Ammon's horn (tissue), 1 donor: ENCODE measurements at places on chromosomes 16 and 17.

GRCh38 chr17:34979153-34979552 lies 1.2 kb upstream of the LIG3 start:
- DNase-seq: no peak

DNA sequence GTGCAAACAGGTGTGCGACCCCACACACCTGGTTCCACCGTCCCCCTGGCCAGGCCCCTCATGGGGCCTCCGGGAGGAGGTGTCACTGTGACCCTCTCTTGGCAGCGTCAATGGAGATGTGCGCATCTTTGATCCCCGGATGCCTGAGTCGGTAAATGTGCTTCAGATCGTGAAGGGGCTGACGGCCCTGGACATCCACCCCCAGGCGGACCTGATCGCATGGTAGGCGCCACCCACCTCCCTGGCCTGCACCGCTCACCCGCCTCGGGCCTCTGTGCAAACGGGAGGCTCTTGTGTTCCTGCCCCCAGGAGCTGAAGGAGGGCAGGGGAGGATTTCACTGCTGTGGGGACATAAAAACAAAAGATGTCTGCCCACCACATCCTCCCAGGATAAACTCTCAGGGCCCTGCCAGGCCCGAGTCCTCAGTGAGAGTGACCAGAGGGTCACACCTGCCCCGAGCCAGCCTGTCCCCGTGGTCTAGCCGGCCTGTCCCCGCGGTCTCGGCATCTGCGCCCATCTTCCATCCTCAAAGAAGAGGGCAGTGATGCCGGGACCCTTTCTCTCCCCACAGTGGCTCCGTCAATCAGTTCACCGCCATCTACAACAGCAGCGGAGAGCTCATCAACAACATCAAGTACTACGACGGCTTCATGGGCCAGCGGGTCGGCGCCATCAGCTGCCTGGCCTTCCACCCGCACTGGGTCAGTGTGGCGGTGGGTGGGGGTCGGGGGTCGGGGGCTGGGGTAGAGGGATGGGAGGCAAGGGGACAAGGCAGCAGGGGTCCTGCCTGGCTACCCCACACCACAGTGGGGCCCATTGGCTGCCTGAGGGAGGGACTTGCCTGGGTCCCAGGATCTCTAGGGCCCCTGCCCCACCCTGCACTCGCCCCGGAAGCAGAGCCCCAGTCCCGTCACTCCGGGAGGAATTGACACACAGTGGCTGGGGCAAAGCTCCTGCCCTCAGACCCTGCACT lies 29.0 kb upstream of the CHMP6 start:
- no peak for DNase-seq

- DNase-seq: peak; percentile 96
These were observed 1.3 kb downstream of the METRN start for GRCh38 chr16:716200-716568.

- DNase-seq: no peak
These were observed 67.7 kb downstream of the CYLD start for GRCh38 chr16:50809561-50809960.

DNA sequence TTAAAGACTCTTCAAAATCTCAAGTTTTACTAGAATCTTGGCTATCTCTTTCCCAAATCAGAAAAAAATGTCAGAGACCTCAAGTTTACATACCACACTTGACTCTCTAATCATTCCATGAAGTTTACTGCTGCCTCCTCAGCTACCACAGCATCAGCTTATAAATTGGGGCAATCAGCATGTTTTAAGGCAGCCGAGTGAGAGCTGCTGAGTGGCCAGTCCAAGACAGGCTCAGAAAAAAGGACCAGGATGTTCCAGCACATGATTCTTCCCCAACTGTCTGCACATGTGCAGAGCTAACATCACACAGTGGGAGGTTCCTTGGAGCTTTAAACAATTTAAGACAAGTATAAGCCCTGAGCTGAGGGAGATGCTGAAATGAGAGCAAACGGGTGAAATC lies 140.6 kb upstream of the NUDT7 start:
- no peak for DNase-seq
